HAP-1 (cell line): ENCODE measurements at places on chromosomes 5 and 9.

DNA sequence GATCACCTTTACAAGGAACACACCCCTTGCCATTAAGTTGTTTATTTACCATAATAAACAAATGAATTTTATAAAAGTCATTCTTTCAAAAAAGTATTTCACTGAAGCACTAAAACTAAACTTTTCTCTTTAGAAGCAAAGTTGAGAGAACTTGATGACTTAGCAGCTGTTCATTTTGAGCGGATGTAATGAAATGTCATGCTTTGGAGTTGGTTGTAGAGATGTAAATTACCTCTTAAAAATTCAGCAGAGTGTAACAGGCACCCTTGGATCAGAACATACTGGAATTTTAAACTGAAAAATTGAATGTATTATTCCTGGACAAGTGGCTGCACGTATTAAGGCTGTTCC lies 617.2 kb downstream of the PDE4D start:
- no peak for DNase-seq

- DNase-seq, result no peak
Observed at GRCh38 chr5:16140944-16141343, 38.6 kb downstream of the MARCHF11 start.

GRCh38 chr5:78245136-78245535 lies 49.4 kb downstream of the AP3B1 start:
- no peak for DNase-seq

- no peak for DNase-seq
Observed at GRCh38 chr5:56594792-56595191, 220.6 kb upstream of the MAP3K1 start.

DNA sequence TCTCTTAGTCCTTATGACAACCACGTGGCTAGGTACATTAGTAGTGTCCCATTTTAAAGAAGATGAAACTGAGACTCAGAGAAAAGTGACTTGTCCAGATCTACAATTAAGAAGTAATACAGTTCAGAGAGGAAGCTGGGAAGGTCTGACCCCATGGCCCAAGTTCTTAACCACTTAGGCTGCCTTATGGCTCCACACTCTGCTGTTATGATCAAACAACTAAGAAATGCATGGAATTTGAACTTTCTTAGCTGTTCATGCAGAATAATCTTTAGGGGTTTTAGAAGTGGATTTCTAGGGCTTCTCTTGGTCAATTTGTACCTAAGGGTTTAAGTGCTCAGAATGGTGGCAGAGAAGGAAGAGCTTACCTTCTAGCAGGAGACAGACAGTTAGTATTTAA lies 128.0 kb upstream of the MSX2 start:
- no peak for DNase-seq

- no peak for DNase-seq
Observed at GRCh38 chr5:25436452-25436851, 791.7 kb upstream of the CDH10 start.

- DNase-seq, result peak; percentile 20
Observed at GRCh38 chr5:893137-893506, 438 bp downstream of the TRIP13 start.

DNA sequence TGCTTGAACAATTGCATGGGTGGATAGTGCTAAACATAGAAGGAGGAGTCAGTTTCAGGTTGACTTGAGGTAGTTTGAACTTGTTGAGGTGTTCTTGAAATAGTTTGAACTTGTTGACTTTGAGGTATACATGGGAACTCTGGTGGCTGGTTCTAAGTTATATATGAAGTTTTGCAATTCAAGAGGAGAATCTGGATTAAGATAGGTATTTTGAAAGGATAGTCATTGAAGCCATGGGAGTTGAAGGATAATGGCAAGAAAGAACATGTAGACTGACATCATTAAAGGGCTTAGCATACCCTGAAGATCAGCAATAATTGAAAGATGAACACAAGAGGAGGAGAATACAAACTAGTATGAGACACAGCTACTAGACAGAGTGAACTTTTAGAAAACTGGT lies 181.9 kb upstream of the MRPS30 start:
- DNase-seq, result no peak

DNA sequence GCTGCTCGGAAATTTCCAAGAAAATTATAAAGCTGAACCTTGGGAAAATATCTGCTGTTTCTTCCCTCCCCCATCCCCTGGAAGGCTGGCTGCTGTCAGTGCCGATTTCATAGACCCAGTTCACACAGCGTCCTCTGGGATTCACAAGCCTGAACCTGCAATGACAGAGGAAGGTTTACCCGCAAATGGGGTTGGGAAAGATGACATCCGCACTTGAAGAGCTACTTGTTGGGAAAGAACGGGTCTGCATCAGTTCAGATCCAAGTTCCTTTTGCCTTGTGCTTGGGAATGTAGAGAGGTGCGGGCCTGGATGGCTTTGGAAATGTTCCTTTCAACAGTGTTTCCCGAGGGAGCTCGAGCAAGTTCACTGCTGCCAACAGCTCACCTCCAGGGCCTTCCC lies 13.9 kb downstream of the PCDH12 start:
- no peak for DNase-seq

GRCh38 chr5:102863764-102864560 lies 108.9 kb downstream of the PAM start:
- DNase-seq, result peak; percentile 4

DNA sequence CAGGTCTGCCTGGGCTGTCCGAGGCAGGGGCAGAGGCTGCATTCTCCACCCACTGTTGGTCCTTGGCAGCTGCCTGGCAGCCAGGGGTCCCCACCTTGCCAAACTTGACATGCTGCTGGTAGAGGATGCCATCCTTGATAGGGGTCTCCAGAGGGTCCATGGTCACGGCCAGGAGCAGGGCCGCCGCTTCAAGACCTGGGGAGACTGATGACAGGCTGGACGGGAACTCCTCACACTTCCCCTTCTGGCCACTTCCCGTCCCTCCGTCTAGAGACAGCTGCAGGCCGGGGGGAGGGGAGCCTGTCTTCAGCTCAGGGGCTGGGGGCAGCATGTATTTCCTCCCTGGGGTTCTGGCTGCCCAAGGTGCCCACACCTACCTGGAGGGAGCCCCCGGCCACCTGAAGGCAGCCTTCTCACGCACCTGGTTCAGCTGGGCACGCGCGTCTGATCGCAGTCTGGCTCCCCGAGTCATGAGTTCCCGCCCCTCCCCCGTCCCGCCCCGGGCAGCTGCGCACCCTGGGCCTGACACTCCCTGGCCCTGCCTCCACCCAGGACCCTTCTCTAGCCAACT lies at the start of gene DOK3:
Gene DOK3, minus strand, starts transcription at position 446 of the 571 bp plus-strand sequence. Its CDS starts 286 bp downstream, at position 160.
- no peak for DNase-seq
